ENCODE measurements at places on chromosomes 11 and 22.
A peak's percentile ranks its signal among the peaks of the same experiment; 100 is the strongest.

GRCh38 chr11:61776561-61777075 lies 15.8 kb downstream of the TMEM258 start:
- DNase-seq, result peak; percentile 62

GRCh38 chr11:119727523-119728151 lies 1.4 kb downstream of the NECTIN1 start:
- DNase-seq, result no peak

DNA sequence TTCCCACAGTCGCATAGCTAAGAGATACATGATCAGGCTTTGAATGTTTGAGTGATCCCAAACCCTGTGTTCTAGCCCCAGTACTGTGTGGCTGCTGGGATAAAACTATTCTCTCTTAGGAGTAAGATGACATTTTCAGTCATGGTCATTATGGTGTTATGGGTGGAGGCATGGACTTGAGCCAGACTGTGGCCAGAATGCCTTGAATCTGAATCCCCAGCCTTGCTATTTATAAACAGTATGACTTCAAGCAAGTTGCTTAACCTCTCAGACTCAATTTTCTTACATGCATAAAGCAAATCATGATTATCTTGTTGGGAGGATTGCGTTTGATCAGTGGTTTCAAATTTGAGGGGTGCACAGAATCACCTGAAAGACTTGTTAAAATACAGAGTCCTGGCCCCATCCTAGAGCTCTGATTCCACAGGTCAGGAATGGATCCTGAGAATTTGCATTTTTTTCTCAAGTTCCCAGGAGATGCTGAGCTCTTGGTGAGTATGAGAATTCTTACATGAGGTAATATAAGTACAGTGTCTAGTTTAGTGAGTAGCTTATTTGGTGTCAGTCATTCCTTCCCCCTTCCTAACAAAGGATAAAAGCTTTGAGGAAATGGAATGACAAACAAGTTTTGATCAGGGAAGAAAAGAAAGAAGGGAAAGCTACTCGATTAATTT lies 571.7 kb downstream of the METTL15 start:
- peak; percentile 79 for DNase-seq

DNA sequence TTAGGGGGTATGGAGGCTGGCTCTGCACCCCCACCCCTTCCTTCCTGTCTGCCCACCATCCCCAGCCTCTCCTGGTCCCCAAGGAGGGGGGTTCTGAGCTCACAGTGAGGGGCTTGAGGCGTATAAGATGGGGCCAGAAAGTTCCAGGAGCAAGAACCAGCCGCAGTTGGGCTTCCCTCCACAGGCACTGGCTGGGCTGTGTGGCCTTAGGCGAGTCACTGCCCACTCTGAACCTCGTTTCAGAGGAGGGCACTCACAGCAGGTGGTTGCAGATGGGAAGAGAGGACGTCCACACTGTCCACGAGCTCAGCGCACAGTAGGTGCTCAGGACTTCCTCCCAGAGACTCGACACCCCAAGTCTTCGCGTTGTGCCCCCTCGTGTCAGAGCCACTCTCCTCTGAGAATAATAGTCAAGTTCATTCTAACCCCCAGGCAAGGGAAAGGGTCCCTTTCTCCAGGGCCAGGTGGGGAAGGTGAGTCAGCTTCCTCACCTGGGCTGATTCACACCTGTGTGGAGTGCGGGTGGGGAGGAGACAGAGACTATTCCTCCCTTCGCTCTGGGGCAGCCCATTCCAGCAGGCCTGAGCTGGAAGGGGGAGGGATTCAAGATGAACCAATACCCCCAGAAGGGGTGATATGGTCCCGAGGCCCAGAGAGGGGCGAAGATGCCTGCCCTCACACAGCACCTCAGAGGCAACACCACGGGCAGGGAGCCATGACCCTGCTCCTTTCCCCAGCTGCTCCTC lies 29.3 kb downstream of the RPL3 start:
- DNase-seq, result no peak

DNA sequence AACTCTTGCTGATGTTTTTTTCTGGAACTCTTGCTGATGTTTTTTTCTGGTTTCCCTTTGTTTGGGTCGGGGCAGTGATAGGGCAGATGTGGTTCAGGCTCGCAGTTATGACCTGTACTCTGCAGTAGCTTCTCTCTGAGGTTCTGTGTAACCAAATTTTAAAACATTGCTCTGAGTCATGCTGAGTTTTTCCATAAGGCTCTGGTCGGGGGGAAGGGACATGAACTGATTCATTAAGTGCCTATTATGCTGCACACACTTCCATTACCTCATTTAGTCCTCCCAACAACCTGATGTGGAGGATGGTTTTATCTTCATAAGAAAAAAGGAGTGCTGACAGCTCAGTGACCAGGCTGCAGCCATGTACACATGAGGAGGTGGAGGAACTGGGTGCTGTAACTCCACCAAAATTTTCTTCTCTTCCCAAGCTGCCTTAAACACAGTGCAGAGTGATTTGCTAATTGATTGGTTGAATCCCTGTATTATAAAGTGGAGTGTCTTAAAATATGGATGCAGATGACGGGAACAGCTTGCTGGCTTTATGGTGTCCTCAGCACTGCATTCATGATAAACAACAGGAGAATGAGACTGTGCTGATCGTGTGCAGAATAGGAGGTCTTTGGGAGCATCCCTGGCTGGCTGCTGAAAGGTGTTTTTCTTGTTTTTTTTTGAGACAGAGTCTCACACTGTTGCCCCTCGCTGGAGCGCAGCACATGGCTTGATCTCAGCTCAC lies 19.1 kb downstream of the TNRC6B start:
- peak; percentile 89 for DNase-seq

DNA sequence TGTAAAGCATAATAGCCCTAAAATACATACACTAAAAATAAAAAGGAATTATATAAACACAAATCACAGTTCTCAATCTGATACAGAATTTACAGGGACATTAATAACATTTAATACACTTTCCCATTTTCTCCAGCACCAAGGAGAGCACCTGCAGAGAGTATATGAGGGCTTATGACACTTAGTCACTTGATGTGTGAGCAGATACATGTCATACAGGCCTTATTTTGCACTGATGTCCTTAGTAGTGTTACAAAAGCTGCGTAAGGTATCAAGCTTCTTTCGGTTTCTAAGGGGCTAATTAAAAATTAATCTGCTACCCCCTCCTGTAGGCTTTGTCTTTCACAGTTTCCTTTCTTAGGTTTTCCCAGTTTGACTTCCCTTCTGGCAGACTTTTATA lies 61.3 kb downstream of the TRIM44 start:
- DNase-seq, result peak; percentile 36

- DNase-seq, result no peak
These were observed 33.6 kb downstream of the MACROD1 start for GRCh38 chr11:64132191-64132771.

DNA sequence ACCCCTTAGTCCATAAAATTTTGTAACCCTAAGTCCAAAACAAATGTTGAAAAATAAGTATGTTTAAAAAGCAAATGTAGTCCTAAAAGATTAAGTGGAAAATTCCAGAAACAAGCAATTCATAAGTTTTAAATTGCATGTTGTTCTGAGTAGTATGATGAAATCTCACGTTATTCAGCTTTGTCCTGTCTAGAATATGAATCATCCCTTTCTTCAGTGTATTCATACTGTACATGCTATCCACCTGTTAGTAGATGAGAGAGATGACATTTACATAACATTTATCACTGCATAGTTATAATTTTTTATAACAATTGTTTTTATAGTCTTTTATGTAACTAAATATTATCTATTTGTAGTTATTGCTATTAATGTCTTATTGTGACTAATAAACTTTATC lies 622.3 kb upstream of the CHORDC1 start:
- DNase-seq, result no peak

- DNase-seq, result no peak
These were observed 1.8 kb upstream of the PKNOX2 start for GRCh38 chr11:125162743-125163142.

DNA sequence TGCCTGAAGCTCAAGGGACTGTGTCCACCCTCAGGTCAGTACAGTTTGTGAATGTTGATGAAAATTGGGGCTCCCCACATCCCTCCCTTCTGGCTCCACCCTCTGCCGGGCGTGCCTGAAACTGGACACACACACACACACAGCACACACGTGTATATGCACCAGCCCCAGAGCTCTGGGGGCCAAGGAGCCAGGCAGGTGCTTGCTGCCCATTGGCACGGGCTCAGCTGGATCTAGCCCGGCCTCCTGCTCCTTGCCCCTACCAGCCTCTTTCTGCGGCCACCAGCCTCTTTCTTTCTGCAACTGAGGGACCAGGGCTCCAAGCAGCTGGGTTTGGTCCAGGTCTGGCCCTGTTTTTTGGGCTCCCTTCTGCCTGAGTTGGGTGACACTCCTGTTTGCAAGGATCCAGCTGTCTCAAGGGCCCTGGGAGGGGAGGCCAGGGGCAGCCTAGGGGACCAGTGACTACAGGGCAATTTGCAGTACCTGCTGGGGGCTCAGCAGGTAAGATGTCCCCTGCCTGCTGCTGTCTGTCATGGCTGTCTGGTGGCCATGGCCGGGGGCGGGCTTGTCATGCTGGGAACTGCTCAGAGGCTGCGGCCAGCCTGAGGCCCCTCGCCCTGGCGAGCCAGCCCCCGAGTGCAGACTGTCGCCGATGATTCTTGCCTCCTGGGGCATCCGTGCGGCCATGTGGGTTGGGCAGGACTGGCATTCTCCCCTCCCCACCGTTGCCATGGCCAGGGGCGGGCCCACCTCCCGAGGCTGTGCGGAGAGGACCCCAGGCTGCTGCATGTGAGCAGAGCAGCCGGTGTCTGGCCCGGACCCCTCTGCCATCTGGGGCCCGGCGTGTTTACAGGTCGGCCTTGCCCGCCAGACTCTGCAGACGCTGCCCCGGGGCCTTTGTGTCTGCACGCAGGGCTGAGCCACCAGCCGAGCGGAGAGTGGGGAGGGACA lies 51.5 kb upstream of the PPARA start:
- DNase-seq, result no peak

DNA sequence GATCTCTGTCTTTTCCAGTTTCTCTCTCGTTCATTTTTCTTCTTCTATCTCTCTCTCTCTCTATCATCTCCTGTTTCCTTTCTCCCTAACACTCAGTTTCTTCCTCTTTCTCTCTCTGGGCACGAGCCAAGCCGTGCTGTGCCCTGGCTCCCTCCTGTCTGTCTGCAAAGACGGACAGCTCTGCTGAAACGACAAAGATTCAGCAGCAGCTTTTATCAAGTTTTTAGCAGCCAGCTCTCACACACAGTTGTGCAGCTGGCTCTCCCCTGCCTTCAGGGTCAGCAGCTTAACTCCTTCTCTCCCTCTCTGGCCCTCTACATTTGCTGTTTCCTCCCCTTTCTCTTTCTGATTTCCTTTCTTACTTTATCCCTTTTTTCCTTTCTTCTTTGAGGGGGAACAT lies 352.0 kb upstream of the MPPED2 start:
- DNase-seq, result no peak

DNA sequence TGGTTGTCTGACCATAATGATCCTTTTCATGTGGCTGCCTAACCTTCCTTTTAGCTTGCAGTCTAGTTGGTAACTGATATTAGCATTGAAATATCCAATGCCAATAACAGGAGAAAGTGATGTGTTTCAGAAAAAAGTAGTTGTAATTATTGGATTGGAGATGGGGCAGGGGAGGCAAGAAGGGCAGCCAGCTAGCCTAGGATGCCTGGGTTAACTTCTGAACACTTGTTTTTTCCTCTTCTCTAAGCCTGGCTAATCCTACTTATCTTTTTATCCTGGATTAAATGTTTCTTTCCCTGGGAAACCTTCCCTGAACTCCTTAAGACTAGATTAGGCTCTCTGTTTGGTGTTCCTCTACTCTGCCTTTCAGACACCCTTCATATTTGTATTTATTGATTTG lies 380.2 kb downstream of the TMEM135 start:
- DNase-seq, result no peak

GRCh38 chr11:95085117-95085816 lies 4.4 kb upstream of the ENDOD1 start:
- DNase-seq, result no peak

DNA sequence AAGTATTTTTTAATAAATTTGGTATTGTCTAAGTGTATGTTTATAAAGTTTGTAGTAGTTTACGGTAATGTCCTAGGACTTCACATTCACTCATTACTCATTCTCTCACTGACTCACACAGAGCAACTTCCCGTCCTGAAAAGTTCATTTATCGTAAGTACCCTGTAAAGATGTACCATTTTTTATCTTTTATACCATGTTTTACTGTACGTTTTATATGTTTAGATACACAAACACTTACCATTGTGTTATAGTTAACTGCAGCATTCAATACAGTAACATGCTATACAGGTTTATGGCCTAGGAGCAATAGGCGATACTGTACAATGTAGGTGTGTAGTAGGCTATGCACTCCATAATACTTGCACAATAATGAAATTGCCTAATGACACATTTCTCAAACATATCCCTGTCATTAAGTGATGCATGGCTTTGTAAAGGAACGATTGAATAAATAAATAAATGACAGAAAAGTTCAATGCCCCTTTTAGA lies 12.5 kb upstream of the CARD18 start:
- DNase-seq, result peak; percentile 27

GRCh38 chr11:11876458-11876857 lies 34.7 kb downstream of the USP47 start:
- DNase-seq, result peak; percentile 11

- no peak for DNase-seq
These were observed 87.3 kb downstream of the ARHGAP8 start for GRCh38 chr22:44839721-44840120.

GRCh38 chr11:127996825-127997224 lies 590.5 kb downstream of the ETS1 start:
- peak; percentile 66 for DNase-seq

- DNase-seq, result no peak
These were observed 16.3 kb downstream of the LDHAL6A start for GRCh38 chr11:18471995-18472394.

- no peak for DNase-seq
These were observed 77.5 kb upstream of the NARS2 start for GRCh38 chr11:78651923-78652842.

DNA sequence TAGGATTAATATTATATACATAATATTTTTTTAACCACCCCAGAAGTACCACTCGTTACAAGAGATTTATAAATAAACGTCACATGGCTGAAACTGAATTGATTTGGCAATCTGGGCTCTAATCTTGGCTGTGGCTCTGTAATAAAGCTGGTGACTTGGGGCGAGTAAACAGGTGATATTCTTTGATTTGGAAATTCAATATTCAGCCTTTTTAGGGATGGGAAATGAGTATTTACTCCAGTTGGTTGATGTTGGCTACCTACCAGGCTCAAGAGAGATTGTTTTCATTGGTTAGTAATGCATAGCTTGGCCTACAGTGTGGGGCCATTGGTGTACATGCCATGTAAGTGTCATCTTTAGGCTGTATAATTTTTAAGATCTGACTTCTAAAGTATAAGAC lies 117.7 kb upstream of the SORL1-AS1 start:
- no peak for DNase-seq

DNA sequence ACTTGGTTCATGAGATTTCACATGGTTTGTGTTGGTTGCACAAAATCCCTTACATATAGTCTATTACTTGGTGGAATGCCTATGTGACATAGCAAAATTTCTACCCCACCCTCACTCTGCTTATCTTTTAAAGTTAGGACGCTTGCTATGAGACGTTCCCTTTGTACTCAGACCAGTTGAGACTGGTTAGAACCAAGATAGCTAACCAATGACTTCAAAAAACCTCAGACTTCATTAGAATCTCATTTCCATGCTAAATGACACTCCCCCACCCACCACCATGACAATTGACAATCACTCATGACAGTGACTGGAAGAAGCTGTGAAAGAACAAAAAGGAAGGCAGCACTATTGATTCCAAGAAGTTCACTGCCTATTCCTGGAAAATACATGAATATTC lies 313.6 kb downstream of the ETS1 start:
- no peak for DNase-seq
